ENCODE measurements at places on chromosomes 6 and 20.

DNA sequence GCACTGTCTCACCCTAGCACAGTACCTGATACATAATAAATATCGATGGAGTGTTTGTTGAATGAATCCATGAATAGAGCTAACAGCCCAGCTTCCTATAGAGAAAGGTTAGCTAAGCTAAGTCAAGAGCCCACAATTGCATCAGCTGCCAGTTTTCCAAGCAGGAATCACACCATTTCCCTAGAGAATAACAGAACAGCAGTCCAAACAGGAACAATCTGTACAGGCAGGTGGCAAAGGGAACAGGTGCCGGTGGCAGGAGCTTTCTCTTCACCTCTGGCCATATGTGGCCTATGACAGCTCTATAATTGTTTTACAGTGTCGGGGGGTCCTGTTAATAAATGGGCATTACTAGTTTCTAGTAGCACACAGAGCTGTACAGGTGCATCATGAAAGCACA is 38.8 kb downstream of the ISM1 start:
- no peak for DNase-seq

DNA sequence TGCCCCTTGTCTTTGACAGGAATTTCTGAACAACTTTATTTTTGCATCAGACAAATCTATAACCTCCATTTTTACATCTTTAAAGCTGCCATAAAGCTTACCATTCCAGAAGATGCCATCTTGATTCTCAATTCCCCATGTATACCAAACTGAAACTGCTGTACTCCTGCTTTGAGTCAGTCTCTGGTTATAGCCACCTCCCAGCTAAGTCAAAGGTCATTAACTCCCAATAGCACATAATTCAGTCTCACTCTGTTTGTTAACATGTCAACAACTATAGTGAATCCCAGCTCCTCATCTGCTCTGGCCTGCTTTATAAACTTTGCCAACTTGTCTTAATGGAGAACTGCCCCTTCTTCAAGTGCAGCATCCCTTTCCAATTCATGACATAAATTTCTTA is 343.6 kb downstream of the FRK start:
- DNase-seq = no peak

DNA sequence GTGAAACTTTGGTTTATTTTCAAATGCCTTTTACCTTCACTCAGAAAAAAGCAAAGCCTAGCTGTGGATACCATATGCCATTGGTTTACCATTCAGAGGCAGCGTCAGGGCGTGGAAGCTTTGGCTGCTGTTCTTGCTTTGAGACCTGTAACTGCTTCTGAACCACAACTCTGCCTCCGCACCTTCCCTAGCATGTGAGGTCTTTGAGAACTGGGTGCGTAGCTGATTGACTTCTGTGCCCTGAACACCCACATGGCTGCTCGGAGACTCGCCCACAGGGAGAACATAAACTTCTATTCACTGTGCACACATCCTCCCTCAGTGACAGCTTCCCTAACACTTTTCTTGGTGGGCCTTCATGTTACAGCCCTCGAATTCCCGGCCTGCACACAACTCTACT is 11.2 kb upstream of the CLDN20 start:
- no peak for DNase-seq

GRCh38 chr20:63542696-63543095 is 4.9 kb downstream of the SRMS start:
- no peak for DNase-seq

DNA sequence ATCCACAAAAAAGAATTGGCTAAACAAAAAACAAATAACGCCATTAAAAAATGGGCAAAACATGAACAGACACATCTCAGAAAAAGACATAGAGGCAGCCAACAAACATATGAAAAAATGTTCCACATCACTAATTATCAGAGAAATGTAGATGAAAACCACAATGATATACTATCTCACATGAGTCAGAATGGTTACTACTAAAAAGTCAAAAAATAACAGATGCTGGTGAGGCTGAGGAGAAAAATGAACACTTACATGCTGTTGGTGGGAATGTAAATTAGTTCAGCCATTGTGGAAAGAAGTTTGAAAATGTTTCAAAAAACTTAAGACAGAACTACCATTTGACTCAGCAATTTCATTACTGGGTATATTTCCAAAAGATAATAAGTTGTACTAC is 430.1 kb upstream of the JAG1 start:
- DNase-seq = no peak

GRCh38 chr6:44678252-44678935 is 290.9 kb downstream of the CDC5L start:
- no peak for DNase-seq

- no peak for DNase-seq
These were observed 289.2 kb upstream of the RNF24 start for GRCh38 chr20:4304601-4305000.

DNA sequence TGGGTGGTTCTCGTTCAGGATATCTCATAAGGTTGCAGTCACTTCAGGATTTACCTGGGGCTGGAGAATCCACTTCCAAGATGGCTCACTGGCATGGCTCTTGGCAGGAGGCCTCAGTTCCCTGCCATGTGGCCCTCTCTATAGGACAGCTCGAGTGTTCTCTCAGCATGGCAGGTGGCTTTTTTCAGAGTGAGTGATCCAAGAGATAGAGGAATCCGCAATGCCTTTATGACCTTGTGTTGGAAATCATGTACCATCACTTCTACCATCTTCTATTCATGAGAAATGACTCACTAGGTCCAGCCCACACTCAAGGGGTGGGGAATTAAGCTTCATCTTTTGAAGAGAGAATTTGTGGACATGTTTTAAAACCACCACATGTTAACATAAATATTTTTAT is 37.8 kb downstream of the PPP1R16B start:
- DNase-seq = peak; percentile 80

GRCh38 chr6:158815379-158815724 is 3.8 kb downstream of the EZR start:
- DNase-seq = no peak

DNA sequence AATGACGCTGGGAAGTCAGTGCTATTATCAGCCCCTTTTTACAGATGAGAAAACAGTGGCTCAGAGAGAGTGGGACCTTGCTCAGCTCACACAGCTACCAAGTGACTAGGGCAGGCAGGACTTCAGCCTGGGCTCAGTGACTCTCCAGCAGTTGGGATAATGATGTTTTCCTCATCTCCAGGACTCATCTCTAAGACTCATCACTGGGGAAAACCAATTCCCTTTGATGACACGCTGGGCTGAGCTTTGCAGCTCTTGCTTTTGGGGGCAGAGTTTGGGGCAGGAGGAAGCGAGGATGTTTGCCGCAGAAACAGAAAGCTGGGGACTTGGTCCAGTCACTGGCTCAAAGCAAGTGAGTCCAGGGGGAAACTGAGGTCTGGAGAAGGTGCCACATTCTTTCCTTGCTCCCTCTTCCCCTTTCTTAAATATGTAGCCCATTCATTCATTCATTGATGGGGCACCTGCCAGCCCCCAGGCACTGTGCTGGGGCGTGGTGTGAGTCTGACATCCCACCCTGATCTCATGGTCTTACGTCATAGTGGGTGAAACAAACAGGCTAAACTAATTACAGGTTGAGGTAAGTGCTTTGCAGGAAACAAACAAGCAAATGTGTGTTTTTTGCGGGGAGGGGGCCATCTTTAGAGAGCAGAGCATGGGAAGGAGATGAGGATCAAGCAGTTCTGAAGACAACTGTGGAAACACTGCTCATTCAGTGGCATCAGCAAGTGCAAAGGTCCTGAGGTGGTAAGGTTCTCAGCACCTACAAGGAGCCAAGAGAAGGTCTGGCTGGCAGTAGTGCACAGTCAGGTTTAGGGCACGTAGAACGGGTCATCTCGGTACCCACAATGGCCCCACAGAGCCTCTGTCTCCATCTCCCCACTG is 74.4 kb upstream of the PMEPA1 start:
- no peak for DNase-seq

GRCh38 chr20:57392512-57393271 is 1.5 kb downstream of the RBM38 start:
- peak; percentile 82 for DNase-seq

GRCh38 chr20:24751551-24751950 is 197.5 kb upstream of the CST7 start:
- DNase-seq = no peak

GRCh38 chr6:114375541-114376192 is 32.8 kb upstream of the HS3ST5 start:
- no peak for DNase-seq

DNA sequence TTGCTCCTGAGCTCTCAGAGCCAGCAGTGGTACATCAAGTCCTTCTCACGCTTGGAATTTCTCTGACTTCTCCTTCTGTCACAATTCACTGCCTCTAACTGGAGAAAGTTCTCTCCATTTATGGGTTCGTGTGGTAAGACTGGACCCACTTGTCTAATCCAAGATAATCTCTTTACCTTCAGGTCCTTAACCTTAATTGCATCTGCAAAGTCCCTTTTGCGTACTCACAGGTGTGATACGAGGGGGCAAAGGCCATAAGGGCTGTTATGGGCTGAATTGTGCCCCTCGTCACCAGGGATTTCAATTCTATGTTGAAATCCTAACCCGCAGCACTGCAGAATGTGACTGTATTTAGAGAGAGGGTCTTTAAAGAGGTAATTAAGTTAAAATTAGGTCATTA is 27.5 kb upstream of the TBC1D22B start:
- no peak for DNase-seq

GRCh38 chr6:165726965-165727381 is 63.9 kb upstream of the PDE10A start:
- no peak for DNase-seq

- no peak for DNase-seq
These were observed 61.6 kb downstream of the TTI1 start for GRCh38 chr20:37971561-37972127.

DNA sequence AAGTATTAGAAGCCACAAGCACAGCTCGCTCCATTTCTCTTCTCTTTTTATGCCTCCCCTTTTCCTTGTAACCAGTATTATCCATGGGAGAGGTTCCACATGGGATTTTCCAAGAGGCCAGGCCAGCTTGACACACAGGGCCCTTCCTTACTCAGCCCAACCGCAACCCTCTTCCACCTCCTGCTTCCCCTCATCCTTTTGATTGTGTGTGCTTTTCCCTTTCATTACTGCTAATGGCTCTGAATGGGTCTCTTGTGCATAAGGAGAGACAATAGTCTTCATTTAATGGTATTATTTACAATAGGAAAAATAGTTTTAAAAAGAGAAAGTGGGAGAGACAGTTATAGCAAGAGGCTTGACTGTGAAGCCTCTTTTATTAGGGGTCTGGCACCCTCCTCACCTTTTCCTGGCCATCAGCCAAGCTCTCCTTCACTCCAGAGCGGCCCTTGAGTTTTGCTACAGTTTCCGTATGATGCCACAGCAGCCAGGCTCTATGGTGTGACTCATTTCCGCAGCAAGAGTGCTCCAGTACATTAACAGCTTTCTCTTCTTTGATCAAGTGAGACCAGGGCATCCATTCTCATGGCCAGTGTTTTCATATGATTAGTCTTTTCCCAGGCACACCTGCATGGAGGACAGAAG is 579.5 kb downstream of the TFAP2B start:
- DNase-seq = no peak

GRCh38 chr20:34365765-34366213 is 2.7 kb downstream of the ITCH start:
- peak; percentile 44 for DNase-seq
